ENCODE measurements at places on chromosomes 6 and 20. TPM values are rescaled to one million over a fixed set of nuclear protein-coding genes. Genes with fewer than 3 reads are reported as not detected.

Gene F13A1
- 6.2 TPM for polyA plus RNA-seq

Gene MCHR2
- polyA plus RNA-seq: not detected

Gene TGM6
- polyA plus RNA-seq: not detected

Gene TXLNB
- not detected for polyA plus RNA-seq

Gene MAK
- polyA plus RNA-seq: not detected

Gene HLA-DOB
- not detected for polyA plus RNA-seq

Gene SLC22A3
- 0.34 TPM for polyA plus RNA-seq

Gene DCDC2
- polyA plus RNA-seq: 0.40 TPM

Gene PPP1R16B
- polyA plus RNA-seq: 7.0 TPM

Gene RHAG
- not detected for polyA plus RNA-seq

Gene NKX2-4
- not detected for polyA plus RNA-seq

Gene NQO2
- polyA plus RNA-seq: 96.8 TPM

Gene PHACTR3
- polyA plus RNA-seq: 15.5 TPM

Gene DYNLT1
- polyA plus RNA-seq: 113 TPM

Gene SIRPG
- 4.9 TPM for polyA plus RNA-seq

Gene FOXQ1
- polyA plus RNA-seq: 1.8 TPM

Gene DNMT3B
- polyA plus RNA-seq: not detected

Gene SLC4A11
- 1.2 TPM for polyA plus RNA-seq

Gene TUBB
- polyA plus RNA-seq: 159 TPM

Gene ZNF165
- polyA plus RNA-seq: 6.1 TPM

Gene ADAM33
- polyA plus RNA-seq: not detected

Gene SPATS1
- polyA plus RNA-seq: not detected
